Activated T-helper 1 cell treated with anti-CD3 and anti-CD28 coated beads, Interleukin-12 subunit alpha, Interleukin-12 subunit beta, Interleukin-2, Interleukin-4 antibody, amounts not matched to agents 30 ng/mL and 10 ng/mL and 1 ng/mL, durations not matched to agents 14 hours and 24 hours and 36 hours (primary cell): ENCODE measurements at places on chromosomes 1 and 21.

DNA sequence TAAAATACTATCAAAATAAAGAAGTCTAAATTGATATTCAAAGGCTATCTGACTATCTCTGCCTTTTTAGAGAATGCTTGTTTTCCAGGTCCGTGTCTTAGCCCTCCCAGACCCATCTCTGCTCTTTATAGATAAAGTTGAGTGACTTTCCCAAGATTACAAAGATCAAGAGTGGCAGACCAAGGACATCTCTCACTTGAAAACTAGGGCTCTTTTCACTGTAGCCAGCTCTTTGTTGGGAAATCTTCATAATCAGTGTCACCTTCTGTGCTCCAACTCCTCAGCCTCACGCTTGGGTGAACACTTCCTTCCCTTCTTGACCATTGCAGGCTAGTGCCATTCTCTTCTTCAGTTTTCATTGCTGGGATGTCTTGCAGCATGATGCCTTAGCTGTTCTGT, 211.1 kb downstream of the PBX1 start:
- no peaks in the 10 kb centered on the region for H3K27me3 ChIP-seq
- H3K4me1 ChIP-seq: no peaks in the 10 kb centered on the region
- no peak overlapping the region for H3K4me3 ChIP-seq
- DNase-seq: no peak

DNA sequence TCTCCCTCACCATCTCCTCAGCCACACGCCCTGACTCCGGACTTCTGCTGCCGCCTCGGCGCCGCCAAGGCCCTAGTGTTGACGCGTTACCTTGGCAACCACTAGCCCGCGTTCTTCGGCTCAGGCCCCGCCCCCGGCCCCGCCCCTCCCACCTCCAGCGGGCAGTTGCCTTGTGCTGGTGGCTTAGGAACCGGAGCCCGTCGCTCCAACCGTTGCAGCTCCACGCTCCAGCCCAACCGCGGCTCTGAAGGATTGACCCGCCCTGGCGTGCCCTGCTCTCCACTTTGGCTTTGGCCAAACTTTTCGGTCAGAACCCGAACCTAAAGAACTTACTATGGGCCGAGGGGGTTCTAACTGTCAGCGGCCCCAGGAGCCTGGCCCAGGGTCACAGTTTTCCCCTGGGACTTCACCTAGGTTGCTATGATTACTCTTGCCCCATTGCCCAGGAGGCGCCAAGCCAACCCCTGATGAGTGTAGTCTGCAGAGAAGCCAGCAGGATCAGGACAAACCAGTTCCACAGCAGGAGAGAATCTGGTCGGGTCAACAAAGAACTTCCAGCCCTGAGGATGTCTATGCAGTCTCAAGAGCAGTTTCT, at the start of gene CFAP45:
Gene CFAP45 (minus strand): TSS at position 80 of the 595 bp plus-strand sequence. CDS start 67 bp downstream, at position 13.
- no peak for DNase-seq
- no peak within 1 kb of the TSS for H3K4me3 ChIP-seq
- peaks cover 9% of the 10 kb centered on the region for H3K4me1 ChIP-seq
- H3K27ac ChIP-seq: peak within 1 kb of the TSS; percentile 55
- no peaks in the 10 kb centered on the region for H3K36me3 ChIP-seq

- no peak for DNase-seq
- no peaks in the 10 kb centered on the region for H3K36me3 ChIP-seq
- H3K4me1 ChIP-seq: no peaks in the 10 kb centered on the region
- no peak overlapping the region for H3K4me3 ChIP-seq
Measured at GRCh38 chr21:42213082-42213774, 5.7 kb upstream of the ABCG1 start.

DNA sequence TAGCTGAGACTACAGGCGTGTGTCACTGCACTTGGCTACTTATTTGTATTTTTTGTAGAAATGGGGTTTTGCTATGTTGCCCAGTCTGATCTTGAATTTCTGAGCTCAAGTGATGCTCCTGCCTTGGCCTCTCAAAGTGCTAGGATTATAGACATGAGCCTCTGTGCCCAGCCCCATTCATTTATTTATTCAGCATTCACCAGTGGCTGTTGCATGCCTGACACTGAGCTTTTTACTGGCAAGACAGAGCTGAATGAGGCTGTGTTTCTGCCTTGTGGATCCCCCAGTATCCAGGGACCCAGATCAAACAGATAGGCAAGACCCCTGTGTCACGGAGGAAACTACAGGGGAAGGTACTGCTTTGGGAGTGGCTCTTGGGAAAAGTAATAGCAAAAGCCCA, 109.4 kb downstream of the DISC1 start:
- H3K27ac ChIP-seq: no peak overlapping the region
- H3K27me3 ChIP-seq: no peaks in the 10 kb centered on the region
- no peaks in the 10 kb centered on the region for H3K4me1 ChIP-seq
- peaks cover 2% of the 10 kb centered on the region for H3K36me3 ChIP-seq

DNA sequence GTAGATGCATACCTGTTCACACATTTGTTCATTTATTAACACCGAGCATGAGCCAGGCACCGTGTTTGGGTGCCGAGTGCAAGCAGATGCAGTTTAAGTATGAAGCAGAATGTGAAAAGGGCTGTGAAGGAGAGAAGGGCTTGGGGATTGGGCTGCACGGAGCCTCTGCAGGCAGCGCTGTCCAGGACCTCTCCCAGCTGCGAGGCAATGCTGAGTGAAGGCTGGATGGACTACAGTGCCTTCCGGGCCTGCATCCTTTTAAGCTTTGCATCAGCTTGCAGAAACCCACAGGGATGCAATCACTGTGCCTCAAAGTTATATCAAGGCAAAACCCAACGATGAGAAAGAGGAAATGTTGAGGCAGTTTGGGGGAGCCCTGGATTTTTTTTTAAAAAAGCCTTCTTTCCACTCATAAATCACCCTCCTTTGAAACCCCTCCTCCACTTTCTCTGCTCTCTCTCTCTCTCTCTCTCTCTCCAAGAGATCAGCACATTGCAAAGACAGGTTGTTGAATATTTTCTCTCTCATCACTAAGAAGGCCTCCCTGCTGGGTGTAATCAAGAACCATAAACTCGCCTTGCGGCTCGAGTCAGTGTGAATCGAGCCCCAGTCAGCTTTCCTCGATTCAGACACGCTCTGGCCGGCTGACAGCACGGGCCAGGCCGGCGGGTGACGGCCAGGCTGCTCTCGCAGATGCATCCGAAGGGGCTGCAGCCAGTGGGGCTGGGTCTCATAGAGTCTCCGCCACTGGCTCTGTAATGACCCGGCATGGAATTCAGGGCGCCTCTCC, 89.2 kb upstream of the POU3F1 start:
- no peak overlapping the region for H3K27ac ChIP-seq
- DNase-seq: no peak
- no peaks in the 10 kb centered on the region for H3K4me1 ChIP-seq
- H3K36me3 ChIP-seq: no peaks in the 10 kb centered on the region
- H3K27me3 ChIP-seq: peaks cover 55% of the 10 kb centered on the region

DNA sequence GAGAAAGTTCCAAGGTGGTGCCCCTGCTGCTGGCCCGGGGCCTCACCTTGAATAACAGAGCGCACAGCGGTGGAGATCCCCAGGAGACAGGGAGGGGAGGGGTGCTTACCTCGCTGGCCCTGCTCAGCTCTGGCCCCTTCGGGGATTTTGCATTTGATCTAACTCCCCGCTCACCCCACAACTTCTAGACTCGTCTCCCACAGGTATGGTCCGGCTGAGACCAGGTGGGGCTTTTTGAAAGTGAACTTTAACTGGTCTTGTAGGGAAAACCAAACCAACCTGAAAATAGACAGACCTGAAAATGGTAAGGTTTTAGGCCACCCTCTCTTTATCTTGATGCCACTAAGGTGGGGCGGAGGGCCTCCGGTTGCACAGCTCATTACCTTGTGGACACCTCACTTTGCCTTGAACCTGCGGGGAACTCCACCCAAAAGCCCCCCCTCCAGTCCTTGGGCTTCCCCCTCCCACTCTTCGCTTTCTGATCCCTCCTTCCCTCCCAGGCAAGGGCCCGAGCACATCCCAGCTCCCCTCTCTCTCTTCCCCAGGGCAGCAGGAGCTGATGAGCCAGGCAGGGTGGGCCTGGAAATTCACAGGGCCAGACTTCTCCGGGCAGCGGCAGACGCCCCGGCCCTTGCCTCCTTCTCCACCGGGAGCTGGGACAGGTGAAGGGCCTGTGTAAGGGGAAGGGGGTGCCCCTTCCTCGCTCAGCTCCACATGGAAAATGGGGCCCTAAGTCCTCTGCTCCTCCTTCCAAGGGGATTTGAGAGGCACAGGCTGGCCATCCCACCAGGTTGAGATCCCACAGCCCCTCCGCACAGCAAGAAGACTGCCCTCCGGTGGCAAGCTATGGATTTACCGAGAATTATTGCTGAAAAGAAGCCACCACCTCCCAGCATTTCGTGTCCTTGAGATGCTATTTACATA, 16.1 kb downstream of the TNFRSF8 start:
- H3K36me3 ChIP-seq: peaks cover 32% of the 10 kb centered on the region
- H3K4me3 ChIP-seq: no peak overlapping the region
- peak overlapping the region; percentile 70 for H3K27ac ChIP-seq
- DNase-seq: no peak

GRCh38 chr1:87903242-87903641, 574.6 kb downstream of the LMO4 start:
- H3K36me3 ChIP-seq: no peaks in the 10 kb centered on the region
- H3K4me1 ChIP-seq: peaks cover 4% of the 10 kb centered on the region
- no peak for DNase-seq
- H3K27ac ChIP-seq: no peak overlapping the region

- H3K4me3 ChIP-seq: no peak overlapping the region
- DNase-seq: no peak
- peaks cover 29% of the 10 kb centered on the region for H3K36me3 ChIP-seq
- H3K27ac ChIP-seq: no peak overlapping the region
- no peaks in the 10 kb centered on the region for H3K27me3 ChIP-seq
Measured at GRCh38 chr21:33578214-33578613, 10.3 kb downstream of the DONSON start.

DNA sequence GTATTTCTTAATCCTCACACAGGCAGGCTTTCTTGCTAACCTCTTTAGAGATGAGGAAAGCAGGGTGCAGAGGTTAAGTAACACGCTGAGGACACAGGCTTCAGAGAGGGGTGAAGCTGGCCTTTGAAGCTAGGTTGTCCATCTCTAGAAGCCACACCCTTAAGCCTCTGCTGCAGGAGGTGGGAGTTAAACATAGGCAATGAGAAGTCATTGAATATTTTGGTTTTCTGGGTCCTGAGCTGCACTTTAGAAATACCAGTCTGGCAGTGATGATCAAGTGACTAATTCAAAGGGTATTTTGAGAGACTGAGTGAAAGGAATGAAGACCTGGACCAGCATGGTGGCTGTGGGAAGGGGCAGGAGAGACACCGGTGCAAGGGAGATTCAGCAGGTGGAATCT, 9.9 kb downstream of the KCNJ15 start:
- H3K36me3 ChIP-seq: no peaks in the 10 kb centered on the region
- peaks cover 5% of the 10 kb centered on the region for H3K27me3 ChIP-seq
- no peak for DNase-seq
- H3K4me3 ChIP-seq: no peak overlapping the region
- peaks cover 42% of the 10 kb centered on the region for H3K4me1 ChIP-seq
- H3K27ac ChIP-seq: no peak overlapping the region

DNA sequence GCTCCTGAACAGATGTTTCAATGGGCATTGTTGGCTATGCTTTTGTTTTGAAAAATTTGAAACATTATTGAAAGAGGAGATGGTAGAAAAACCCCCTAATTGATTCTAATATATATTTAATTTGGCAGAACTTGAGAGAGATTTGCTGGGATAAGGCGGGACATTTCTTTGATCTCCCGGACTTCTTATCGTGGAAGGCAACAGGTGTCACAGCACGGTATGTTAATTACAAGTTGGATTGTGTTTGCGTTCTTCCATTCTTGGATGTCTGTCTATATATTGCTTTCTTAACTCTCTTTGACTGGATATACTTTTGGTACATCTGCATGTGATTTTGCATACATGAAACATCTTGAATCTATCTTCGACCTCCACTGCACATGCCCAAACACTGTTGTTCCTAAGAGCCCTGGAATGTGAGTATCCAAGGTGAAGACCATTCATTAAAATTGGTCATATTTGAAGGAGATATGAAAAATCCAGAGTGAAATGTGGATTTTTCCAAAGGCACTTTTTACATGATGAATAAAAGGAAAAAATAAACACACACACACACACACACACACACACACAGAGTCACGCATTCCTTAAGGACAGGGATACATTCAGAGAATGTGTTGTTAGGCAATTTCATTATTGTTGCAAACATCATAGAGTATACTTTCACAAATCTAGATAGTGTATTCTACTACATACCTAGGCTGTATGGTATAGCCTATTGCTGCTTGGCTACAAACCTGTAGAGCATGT, 81.9 kb downstream of the FGGY start:
- DNase-seq: no peak
- no peak overlapping the region for H3K4me3 ChIP-seq
- H3K27ac ChIP-seq: no peak overlapping the region
- H3K27me3 ChIP-seq: no peaks in the 10 kb centered on the region
- no peaks in the 10 kb centered on the region for H3K4me1 ChIP-seq

GRCh38 chr1:59482986-59483385, 186.1 kb downstream of the FGGY start:
- peaks cover 14% of the 10 kb centered on the region for H3K4me1 ChIP-seq
- DNase-seq: no peak
- no peak overlapping the region for H3K4me3 ChIP-seq
- H3K27ac ChIP-seq: no peak overlapping the region
- H3K36me3 ChIP-seq: no peaks in the 10 kb centered on the region

DNA sequence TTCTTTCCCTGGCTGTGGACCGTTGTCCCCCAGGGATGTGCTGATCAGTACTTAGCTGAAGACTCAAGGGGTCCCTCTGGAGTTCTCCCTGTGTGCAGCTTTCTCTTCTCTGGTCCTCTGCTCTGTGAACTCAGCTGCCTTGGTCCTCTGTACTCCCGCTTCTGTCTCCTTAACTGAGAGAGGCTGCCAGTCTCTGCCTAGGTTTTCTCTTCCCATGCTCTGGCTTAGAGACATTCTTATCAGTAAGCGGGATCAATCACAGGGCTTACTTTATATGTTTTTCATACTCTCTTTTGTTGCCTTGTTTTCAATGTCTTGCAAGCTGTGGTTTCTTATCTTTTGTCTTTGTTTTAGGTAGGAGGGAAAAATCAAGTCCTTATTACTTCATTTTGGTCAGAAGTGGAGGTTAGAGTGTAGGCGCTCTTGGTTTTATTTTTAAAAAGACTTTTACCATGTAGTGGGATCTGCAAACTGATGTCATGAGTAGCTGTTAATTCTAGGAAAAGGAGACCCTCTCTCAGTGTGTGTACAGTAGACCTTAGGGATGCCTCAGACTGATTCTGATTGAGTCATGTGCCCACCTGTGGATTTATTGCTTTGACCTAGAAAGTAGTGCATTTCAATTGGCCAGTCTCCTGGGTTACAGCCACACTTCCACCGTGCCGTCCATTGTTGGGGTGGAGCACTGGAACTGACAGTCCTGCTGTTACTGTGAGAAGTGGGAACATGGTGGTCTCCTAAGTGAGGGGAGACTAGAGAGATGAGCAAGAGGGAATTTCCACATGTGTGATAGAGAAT, 46.6 kb downstream of the TTC3 start:
- no peak for DNase-seq
- H3K36me3 ChIP-seq: peaks cover 22% of the 10 kb centered on the region
- H3K4me1 ChIP-seq: peaks cover 25% of the 10 kb centered on the region
- H3K27ac ChIP-seq: peak overlapping the region; percentile 65

GRCh38 chr1:6509220-6509918, 17.9 kb upstream of the PLEKHG5 start:
- no peak overlapping the region for H3K4me3 ChIP-seq
- no peaks in the 10 kb centered on the region for H3K36me3 ChIP-seq
- H3K27ac ChIP-seq: no peak overlapping the region
- no peaks in the 10 kb centered on the region for H3K27me3 ChIP-seq
- H3K4me1 ChIP-seq: no peaks in the 10 kb centered on the region
